ENCODE measurements at places on chromosomes 7 and 10.

DNA sequence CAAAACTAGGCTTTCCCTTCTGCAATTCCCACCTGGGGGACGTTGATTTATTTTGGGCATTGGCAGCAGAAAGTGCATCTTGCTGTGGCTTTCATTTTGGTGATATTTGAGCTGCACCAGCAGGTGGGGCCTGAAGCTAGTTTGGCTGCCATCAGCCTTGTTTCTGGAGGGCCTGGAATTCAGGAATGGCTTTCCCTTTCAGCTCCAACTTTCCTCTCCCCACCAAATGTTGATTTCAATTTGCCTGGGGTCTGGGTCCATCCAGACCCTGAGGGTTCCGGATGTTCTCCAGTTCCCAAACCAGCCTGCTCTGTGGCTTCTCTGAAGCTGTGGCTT, 640.4 kb downstream of the TYW1 start:
- DNase-seq, result peak; percentile 6

- DNase-seq, result no peak
Observed at GRCh38 chr7:112185005-112185834, 21.0 kb downstream of the DOCK4 start.

GRCh38 chr7:47198159-47198558, 383.8 kb downstream of the TNS3 start:
- DNase-seq, result no peak

DNA sequence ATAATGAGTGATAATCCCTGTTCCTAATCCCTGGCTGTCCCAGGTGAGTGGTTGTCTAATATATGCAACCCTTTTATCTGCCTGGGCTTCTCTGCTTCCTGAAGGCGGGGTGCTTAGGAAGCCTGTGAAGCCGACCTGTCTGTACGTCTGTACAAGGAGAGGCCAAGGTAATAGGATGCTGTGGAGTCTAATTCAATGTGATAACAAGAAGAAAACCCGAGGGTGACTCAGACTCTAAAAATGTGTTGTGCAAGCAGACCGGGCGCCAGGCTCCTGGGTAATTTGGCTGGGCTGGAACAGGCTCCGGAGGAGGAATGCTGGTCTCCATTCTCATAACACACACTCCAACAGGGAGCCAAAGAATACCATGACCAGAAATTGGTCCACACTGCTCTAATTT, 43.6 kb downstream of the THNSL1 start:
- no peak for DNase-seq

GRCh38 chr10:97923476-97923875, 73.8 kb downstream of the GOLGA7B start:
- no peak for DNase-seq

GRCh38 chr7:111672901-111673300, 110.6 kb upstream of the IMMP2L start:
- no peak for DNase-seq

GRCh38 chr7:49486974-49487829, 286.2 kb upstream of the VWC2 start:
- no peak for DNase-seq

GRCh38 chr7:144814299-144814698, 21.6 kb downstream of the TPK1 start:
- no peak for DNase-seq

DNA sequence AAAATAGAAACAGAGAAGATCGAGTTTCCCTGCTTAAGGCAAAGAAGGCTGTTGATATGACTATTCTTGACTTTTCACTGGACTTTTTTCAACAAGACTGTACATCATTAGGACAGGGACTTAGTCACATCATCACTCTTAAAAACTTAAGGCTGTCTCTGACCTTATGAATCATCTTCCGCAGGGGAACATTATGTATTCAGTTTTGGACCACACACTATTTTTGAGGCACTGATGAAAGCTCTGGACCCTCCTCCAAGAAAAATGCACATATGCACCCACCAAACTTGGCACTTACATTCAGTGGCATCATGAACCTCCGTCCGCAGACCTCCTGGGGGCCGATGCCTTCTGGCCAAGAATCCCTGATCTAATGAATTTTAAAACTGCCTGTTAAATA, 96.4 kb downstream of the CALD1 start:
- DNase-seq, result no peak

- no peak for DNase-seq
Observed at GRCh38 chr10:17506390-17506789, 52.0 kb upstream of the ST8SIA6 start.

GRCh38 chr10:36608251-36608650, 517.1 kb upstream of the ANKRD30A start:
- DNase-seq, result no peak

- DNase-seq, result no peak
Observed at GRCh38 chr7:3991731-3992231, 690.3 kb upstream of the FOXK1 start.

DNA sequence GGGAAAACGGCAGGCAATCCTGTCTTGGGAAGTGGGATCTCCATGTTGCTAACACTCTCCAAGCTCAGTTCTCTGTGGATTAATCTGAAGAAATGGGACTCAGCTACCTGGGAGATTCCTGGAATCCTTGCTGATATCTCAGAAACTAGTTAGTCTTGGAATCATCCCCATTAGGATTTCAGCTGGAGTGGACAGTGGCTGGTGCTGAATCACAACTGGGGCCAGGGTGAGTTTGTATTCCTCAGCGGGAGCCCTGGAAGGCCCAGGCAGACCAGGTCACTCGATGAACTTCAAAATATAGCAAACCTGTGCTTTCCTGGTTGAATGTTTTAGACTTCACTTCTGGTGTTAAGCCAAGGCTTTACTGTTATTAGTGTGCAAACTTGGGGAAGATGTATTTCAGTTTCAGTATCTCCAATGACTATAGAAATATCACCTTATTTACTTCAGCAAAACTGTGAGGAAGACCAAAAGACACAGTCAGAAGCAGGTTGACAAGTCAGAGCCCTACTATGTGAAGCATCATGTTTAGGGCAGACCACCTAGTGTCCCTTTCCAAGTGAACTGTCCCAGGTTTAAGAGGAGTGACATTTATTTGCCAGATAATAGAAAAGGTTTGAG, 126.1 kb downstream of the AOAH start:
- DNase-seq, result no peak

- DNase-seq, result peak; percentile 63
Observed at GRCh38 chr7:117127585-117128168, 174.4 kb downstream of the ST7 start.

DNA sequence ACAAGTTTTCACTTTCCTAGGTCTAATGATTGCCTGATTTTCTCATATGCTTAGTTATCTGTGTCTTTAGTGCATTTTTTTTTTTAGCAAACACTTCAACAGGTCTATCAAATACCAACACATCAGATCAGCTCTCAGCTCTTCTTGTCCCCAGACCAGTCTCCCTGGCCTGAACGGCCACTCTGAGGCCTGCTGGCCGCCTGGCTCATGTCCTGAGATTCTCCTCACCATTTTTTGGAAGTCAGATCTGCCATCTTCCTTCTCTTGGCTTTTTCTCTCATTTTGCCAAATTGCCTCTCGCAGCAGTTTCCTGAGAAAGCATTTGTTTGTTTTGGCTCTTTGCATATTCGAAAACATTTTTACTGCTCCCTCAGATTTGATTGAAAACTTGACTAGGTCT, 29.3 kb downstream of the PPP2R2D start:
- DNase-seq, result no peak

- DNase-seq, result no peak
Observed at GRCh38 chr10:111281516-111281915, 204.7 kb downstream of the ADRA2A start.

DNA sequence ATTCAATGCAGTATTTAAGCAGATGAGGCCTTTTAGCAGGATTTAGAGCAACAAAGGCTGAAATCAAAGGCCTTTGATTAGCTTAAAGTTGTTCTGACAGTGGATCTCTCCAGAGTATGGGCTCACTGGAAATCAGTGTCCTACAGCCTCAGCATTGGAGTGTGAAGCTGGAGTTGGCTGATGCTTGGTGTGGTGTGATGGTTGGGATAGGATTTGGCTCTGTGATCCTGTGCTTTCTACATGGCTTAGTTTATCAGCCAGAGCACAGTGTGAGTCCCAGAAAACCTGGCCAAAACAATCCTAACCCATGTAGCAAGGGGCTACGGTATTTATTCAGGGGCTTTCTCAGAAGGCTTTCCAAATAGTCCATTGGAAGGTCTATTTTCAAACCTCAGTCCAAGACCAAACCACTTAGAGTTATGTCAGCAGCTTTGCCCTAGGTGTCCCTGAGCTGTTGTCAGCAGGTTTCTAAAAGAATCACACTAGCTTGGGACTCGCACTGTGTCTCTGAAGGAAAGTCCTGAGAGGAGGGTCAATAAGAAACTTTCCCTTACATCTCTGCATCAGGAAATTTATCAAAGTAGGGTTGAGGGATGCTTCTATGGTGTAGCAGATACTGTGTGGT, 65.4 kb upstream of the ANKRD1 start:
- no peak for DNase-seq

GRCh38 chr7:118040562-118040961, 143.4 kb upstream of the LSM8 start:
- no peak for DNase-seq
